ENCODE measurements at places on chromosomes 6 and 20. TPM values are rescaled to one million over a fixed set of nuclear protein-coding genes. Genes with fewer than 3 reads are reported as not detected.

The SIRPG gene
- not detected for total RNA-seq

The SAMD3 gene
- 0.17 TPM for total RNA-seq

The WFDC5 gene
- not detected for total RNA-seq

The TAGAP gene
- total RNA-seq, result 1.1 TPM

The C6orf120 gene
- 32.1 TPM for total RNA-seq

The OPRL1 gene
- total RNA-seq, result 0.94 TPM

The TBXT gene
- total RNA-seq, result not detected

The POM121L2 gene
- not detected for total RNA-seq

The WFDC12 gene
- total RNA-seq, result not detected

The RHAG gene
- not detected for total RNA-seq

The FAM162B gene
- total RNA-seq, result 9.5 TPM

The CLPSL1 gene
- not detected for total RNA-seq

The RBM24 gene
- 0.45 TPM for total RNA-seq

The DLK2 gene
- 1.3 TPM for total RNA-seq

The GSTA2 gene
- not detected for total RNA-seq

The ECT2L gene
- 0.20 TPM for total RNA-seq

The FOXP4 gene
- total RNA-seq, result 23.7 TPM

The NR2E1 gene
- total RNA-seq, result not detected
